Calu3 (cell line): ENCODE measurements at places on chromosomes 3 and 15.
A peak's percentile ranks its signal among the peaks of the same experiment; 100 is the strongest.

GRCh38 chr3:64228110-64228509, 2.8 kb upstream of the PRICKLE2 start:
- no peak for DNase-seq

DNA sequence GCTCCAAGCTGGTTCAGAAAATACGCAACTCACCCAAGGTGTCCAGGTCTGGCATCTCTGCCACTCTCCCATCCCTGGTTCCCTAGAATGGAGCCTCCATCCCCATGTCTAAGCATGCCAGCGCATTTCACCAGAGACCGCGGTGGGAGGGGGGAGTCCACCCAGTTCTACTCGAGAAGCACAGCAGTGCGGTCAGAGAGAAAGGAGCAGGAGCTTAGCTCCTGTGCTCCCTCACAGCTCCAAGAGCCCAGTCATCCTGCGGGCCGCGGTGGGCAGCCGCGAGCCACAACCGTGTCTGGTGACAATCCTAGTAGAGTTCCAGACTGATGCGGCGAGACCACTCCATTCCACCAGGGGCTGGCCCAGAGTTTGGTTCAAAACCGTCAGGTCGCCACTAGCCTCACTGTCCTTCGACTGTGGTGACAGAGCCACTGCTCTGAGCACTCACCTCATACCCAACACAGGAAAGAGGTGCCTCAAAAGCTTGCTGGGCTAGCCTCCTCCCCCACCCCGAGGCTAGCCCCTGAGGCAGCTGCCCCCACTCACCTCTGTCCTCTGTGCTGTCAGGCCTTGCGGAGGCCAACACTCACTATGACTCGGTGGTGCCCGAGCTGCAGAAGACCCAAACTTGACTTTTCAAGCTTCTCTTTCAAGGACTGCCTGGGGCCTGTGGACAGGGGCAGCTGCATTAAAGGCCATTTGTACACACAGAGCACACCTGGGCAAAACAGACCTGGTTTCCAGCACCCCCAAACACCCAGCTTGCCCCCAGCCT, 185.4 kb downstream of the XXYLT1 start:
- no peak for DNase-seq

GRCh38 chr3:184129012-184129411, 6.1 kb upstream of the EIF2B5 start:
- peak; percentile 55 for DNase-seq

DNA sequence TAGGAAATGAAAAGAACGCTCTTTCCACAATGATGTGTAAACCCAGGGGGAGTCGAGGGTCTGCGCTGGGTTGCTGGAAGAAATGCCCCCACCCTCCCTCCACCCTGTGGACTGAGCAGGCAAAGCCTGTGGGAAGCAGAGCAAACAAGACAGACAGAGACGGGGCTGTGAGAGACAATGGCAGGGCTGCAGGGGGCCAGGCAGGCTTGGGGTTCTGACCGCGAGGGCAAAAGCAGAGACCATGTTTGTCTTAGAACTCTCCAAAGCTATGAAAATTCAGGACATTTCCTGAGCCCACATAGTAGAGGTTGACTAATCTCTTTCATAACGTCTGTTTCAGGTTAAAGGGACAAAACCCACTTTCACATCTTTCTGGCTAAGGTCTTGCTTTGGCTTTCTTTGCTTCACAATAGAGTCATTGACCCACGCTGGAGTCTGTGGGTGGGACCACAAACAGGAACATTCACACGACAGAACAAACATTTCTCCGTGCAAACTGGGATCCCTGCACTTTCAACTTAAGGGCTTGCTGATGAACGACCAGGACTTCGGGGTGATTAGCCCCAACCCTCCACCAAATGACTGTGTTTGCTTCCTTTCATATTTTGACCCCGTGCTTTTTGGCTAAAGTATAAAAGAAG, 156.0 kb upstream of the TPM1 start:
- DNase-seq = peak; percentile 59

DNA sequence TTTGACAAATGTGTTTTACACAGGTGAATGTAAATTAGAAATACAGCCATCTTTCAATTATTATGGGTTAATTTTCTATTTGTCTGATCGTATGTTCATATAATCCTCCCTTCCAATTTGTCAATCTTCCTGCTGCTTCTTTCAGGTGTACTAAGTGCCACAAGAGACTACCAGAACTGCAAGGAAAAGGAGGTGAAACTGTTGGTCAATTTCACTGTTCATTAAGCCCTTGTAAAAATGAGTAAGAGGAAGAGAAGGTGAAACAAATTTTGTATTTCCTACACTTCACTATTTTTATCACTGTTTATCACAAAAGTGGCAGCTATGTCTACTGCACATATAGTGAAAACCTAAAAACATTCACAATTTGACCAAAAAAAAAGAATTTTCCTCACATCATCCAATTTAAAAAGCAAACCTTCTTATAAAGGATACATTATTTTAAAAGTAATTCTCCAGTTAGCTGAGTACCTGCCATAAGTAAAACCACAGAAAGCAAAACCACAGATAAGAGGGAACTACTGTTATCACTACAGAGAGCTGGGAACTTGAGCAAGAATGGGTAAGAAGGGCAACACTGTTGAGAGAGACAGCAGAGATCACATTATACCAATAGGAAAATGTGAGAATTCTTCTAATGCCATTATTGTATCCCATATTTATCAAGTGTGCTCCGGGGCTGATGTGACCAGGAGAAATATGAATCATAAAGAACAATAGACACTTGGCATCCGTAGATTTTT, 163.0 kb downstream of the TBC1D5 start:
- DNase-seq = no peak

DNA sequence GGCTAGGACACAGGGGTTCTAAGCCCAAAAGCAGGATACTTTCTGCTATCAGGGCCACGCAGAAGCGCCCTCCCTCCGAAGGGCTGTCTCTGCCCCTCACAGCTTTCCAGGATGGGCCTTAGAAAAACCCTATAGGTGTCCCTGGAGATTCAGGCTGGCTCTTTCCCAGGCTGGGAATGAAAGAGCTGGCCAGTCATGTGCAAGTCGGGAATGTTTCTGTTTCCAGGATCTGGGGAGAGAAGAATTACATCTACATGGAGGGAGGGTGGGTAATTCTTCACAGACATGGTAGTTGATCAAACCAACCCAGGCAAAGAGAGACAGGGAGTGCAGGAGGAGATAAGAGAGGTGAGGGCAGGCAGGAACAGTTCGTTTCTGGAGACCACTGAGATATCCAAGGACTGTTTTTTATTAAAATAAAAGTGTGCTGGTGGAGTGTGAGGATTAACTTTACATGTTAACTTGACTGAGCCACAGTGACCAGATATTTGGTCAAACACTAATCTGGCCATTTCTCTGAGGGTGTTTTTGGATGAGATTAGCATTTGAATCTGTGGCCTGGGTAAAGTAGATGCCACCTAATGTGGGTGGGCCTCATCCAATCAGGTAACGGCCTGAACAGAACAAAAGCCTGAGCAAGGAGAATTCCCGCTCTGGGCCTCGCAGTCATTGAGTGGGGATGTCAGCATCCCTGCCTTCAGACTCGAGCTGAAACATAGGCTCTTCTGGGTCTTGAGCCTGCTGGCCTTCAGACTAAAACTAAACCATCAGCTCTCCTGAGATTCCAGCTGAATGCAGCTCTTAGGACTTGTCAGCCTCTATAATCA, 15.3 kb downstream of the NUP210 start:
- no peak for DNase-seq

DNA sequence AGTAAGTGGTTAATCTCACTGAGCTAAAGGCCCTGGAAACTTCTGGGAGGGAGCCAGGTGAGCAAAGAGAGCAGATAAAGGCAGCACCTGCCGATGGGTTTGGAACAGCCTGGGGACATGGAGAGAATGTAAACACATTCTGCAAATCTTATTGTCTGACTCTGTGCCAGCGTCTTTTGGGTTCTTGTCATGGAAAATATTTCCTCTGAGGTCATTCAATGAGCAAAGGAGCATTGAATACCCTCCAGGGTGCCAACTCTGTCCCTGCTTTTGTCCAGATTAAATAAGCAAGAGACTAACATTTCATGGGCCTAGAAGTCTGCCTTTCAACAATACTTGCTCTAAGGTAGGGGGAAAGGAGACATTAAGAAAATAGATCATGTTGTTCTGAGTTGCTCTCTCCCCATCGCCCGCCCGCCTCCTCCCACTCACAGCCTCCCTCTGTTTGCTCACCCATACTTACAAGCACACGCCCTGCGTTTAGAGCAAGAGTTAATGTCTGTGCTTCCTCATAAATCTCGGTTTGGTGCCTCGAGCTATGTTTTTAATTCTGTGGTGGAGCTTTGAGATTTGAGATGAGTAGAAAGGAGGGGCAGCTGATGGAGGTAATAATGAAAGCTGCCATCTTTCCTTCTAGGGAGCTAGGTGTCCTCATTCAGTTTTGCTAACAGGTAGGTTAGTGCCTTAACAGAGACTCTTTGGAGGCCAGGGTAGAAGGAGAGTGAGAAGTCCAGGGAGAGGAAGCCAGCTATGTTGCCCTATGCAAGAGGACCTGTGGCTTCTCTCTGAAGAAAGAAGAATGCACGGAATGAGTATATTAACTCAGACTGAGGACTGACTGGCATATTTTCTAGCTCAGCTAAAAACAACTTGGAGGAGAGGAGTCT, 132.9 kb downstream of the TPRG1 start:
- peak; percentile 76 for DNase-seq

GRCh38 chr3:123618768-123619484, 34.1 kb upstream of the HACD2 start:
- peak; percentile 46 for DNase-seq

DNA sequence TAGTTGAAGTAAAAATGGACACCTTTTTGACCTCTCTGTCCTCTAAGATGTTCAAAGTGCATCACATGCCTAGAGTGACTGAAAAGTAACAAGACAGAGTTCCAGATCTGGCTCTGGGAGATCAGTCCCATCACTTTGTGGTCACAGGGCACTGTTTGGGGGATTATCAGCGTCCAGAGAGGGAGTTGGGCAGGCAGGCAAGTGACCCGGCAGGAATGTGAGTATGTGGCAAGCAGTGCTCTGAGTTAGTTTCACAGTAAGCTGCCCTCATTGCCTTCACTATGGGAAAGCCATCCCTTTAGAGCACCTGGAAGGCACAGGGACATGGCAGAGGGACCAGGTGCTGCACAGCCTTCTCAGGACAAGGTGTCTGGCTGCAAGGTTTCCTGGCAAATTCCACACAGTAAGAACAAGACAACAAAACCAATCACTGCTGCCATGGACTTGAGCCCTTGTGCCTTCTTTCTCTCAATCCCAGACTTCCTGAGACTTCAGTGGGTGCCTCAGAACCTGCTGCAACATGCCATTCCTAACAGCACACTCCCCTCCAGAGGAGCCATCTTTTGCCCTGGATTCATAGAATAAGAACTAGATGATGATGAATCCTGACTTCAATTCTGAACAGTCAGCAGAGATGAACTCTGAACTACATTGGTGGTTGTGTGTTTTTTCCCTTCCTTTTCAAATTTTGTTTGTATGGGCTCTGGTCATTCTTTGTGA, 55.2 kb downstream of the TIPARP start:
- DNase-seq = no peak

- no peak for DNase-seq
Measured at GRCh38 chr3:6928064-6928463, 67.1 kb downstream of the GRM7 start.

- no peak for DNase-seq
Measured at GRCh38 chr3:115785782-115786181, 162.5 kb downstream of the GAP43 start.

- DNase-seq = no peak
Measured at GRCh38 chr3:151925419-151925818, 52.0 kb downstream of the SUCNR1 start.

- no peak for DNase-seq
Measured at GRCh38 chr3:14235912-14236295, 57.3 kb downstream of the LSM3 start.

DNA sequence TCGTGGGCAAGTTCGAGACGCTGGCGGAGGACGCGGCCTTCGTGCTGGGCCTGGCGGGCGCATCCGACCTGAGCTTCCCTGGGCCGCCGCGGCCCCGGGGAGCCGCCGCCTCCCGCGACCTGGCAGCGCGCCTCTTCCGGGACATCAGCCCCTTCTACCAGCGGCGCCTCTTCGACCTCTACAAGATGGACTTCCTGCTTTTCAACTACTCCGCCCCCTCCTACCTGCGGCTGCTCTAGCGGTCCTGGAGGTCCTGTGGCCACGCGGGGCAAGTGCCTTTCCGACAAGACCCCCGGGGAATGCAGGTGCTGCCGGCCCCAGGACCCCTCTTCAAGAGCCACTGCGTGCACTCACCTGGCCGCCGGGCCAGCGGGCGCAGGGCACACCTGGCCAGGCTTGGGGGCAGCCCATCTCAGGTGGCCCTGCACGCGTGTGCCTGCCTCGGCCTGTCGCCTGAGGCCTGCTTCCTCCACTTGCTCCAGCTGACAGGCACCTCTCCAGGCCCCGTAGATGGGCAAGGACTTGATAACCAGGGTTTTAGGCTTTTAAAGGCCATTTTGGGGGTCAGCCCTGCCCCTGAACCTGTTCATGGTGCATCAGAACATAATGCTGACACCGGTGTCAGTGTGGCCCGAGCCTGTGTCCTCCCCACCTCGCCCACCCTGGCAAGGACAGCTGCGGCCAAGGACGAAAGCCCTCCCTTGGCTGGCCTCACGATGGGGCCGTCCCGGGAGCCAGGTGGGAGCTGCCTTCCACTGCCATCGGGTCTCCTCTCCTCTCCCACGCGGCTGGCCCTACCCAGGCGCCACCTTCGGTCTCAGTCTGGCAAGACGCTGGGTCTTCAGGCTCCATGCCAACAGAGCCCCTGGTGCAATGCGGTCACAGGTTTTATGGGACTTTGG, 16.1 kb downstream of the C3orf22 start:
- DNase-seq = no peak

GRCh38 chr15:100277087-100277855, 64.5 kb downstream of the ADAMTS17 start:
- DNase-seq = no peak
